ENCODE measurements at places on chromosomes 3 and 15.
A peak's percentile ranks its signal among the peaks of the same experiment; 100 is the strongest.

- DNase-seq: no peak
These were observed 241.8 kb upstream of the NR2F2 start for GRCh38 chr15:96088650-96089049.

DNA sequence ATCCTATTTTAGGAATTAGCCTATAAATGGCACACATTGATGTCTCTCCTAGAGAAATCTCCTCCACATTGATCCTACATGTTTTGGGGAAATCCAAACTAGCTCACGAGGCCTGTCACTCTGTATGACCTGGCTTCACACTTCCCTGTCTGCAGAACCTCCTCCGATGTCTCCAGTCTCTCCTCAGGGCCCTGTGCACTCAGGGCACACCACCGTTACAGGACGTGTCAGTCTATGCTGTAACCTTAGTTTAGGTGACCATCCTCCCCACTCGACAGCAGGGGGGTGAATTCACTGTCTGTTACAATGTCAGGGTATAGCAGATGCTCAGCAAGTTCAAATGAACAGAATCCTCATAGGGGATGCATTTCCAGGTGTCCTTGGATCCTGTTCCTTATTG is 249.1 kb downstream of the OCA2 start:
- DNase-seq: no peak

DNA sequence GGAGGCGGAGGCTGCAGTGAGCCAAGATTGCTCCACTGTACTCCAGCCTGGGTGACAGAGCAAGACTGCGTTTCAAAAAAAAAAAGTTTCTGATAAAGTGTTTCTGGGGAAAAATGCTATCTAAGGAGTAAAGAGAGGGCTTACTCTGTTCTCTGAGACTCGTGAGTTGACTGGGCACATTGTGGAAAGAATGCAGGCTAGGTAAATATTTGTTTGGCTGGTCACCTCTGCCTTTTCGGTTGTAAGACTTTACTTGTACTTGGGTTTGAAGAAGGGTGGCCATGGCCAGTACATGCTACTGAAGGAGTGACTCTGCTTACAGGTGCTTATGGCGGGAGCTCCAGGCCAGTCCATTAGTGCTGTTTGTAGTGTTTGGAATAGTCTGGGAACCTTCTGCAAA is 68.7 kb downstream of the RUBCN start:
- DNase-seq: peak; percentile 28

- DNase-seq: no peak
These were observed 8.7 kb downstream of the ATXN7 start for GRCh38 chr3:63872135-63872924.

DNA sequence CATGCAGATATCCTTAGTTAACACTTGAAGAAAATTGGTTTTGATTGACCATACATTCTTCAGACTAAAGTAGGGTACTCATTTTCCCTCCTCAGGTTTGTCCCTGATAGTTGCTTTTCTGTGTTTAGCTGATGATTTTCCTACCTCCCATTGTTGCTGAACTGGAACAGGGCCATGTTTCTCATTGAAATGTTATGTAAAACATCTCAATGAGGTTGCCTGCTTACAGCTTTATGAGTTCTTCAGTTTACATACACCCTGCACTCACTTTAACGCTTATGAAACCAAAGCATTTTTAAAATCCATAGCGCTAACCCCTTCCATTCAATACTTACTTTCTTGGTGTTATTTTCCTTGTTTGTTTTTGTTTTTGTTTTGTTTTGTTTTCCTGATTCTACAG is 61.9 kb downstream of the HMG20A start:
- no peak for DNase-seq

DNA sequence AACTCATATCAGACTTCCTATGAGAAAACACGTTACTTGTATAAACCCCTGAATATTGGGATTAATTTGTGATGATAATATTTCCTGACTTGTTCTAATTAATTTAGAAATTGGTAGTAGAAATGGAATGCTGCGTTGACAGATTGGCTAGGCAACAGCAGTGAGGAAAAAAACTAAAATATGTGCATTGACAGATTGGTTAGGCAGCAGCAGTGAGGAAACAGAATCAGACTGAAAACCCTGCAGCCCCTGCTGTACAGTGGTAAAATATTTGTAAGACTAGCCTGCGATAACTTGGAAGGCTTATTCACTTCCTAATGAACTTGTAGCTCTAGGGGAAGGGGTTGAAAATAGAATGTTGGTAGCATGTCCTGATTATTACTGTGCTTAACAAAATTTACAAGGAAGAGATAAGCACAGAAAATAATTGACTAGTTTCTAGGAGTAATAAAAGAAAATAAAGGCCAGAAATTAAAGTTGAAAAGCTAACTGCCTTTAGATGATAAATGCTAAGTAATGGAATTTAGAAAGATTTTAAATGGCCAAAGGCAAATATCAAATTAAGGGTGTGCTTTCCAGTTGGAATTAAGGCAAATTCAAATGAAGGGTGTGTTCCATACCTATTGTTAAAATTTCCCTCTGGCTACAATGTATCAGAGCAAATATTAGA is 29.9 kb upstream of the IL16 start:
- no peak for DNase-seq

- no peak for DNase-seq
These were observed 5.7 kb downstream of the FILIP1L start for GRCh38 chr3:100108464-100109079.

- no peak for DNase-seq
These were observed 346.3 kb upstream of the MDFIC2 start for GRCh38 chr3:70658513-70659310.

DNA sequence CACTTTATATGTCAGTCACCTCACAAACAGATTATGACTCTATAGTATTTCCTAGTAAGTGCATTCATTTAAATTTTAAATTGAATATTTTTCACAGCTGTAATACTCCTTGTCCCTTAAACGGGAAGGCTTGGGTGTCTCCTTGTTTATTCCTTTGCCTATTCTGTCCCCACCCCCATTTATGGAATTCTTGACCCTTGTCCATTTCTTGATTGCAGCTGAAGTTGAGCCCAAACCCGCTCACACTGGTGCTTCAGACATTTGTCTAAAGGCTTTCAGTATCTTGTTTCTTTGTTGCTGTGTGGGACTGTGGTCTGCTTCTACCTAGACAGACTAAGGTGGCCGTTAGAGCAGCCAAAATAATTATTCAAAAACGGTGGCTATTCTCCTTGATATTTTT is 449.7 kb downstream of the FOXP1 start:
- peak; percentile 35 for DNase-seq

DNA sequence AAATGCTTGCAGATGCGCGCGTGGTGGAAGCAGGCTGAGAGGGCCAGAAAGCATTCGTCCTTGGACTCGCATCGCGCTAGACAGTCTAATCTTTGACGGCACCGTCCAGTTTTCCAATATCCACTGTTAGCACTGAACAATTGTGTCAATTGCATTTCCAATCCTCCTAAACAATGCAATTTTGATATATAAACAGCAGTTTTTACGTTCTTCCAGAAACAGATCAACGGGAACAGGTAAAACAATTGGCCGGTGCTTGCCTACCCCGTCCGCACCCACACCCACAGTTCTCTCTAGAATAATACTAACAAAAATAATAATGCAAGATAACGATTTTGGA is 17.2 kb downstream of the CPN2 start:
- no peak for DNase-seq

DNA sequence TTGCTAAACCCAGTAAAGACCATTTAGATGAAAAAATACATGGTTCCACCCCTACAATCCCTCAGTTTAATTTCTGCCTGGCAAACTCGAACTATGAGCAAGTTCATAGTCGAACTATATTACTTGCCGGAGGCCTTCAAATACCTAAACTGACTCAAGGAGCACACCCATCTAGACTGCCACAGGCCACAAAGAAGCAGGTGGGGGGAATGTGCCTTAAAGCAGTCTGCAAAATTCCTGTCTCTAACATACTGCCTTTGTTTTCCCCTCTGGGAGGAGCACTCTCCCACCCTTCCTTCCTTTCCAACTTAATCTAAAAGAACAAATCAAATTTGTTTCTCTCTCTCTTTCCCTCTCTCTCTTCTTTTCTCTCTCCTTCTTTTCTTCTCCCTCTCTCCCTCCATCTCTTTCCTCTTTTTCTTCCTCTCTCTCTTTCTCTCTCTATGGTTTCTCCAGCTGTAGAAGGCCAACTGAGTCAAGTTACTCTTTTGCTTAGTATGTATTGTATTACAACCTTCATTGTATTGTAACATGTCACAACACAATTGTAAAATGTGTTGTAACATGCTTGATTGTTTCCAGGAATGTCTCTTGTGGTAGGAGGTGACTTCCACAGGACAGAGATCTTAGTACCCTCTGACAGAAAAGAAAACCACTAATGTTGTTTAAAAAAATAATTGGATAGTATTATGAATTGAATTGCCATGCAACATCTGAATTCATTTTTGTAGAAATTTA is 496.3 kb downstream of the ROBO2 start:
- no peak for DNase-seq

DNA sequence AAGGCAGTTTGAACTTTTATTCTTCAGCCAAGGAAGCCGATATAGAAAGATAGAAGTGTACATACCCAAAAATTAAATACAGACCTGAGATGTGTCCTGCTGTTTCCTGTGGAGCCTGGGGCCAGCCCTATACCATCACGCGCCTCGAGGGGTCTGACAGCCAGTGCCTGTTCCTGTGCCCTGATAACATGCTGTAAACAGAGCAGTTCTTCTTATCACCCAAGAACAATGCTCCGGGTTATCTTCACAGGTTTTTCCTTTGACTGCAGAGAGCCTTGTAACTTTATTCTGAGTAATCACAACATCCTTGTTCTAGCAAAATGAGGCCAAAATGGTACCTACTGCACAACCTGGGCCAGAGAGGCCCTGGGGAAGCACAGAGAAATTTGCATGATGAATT is 289.7 kb upstream of the CHRM5 start:
- DNase-seq: no peak

DNA sequence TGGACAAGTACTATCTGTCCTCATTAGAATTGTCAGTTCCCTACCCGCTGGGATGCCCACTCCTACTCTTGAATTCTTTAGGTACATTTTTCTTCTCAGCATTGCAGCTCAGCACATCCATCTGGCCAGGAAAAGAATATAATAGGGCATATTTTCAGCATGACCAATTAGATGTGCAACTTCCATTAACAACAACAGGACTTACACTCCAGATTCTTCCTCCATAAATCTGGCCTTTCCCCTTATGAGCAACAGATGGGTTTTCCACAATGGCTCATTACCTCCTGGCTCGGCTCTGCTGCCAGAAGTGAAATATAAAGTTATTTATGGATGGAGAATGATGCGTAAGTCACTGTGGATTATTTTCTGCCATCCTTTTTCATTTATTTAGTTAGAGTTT is 443.8 kb upstream of the TGFBR2 start:
- DNase-seq: no peak

DNA sequence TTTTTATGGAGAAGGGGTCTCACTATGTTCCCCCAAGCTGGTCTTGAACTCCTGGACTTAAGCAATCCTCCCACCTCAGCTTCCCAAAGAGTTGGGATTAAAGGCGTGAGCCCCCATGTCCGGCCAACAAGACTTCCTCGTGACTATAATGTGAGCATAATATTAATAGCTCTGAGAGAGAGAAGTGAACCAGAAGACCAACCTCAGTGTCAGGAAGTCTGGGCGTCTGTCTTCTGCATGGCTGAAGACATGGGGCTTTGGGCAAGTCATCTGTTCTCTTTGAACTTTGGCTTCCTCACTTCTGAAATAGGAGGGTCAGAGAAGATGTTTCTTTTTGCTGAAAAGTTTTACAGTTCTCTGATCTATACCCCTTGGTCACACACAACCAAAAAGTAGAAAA is 92.1 kb downstream of the SLC49A4 start:
- DNase-seq: no peak

DNA sequence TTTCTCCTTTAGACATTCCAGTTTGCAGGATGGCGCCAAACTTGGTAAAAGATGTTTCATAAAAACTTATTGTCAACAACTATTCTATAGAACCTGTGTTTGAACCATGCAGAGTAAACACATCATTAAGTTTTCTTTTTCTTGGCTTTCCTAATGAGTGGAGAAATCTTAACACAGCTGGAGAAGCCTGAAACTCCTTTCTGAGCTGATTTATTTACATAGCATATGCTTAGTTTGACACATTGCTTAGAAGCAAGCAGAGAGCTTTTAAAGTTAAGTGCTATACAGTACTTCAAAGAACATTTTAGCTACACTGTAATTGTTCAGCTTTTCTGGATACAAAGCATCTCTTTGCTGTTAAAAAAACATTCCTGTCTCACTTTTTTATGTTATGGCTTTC is 61.0 kb upstream of the PAQR5 start:
- DNase-seq: no peak

- DNase-seq: no peak
These were observed 67.7 kb downstream of the LDHAL6B start for GRCh38 chr15:59274126-59274970.

DNA sequence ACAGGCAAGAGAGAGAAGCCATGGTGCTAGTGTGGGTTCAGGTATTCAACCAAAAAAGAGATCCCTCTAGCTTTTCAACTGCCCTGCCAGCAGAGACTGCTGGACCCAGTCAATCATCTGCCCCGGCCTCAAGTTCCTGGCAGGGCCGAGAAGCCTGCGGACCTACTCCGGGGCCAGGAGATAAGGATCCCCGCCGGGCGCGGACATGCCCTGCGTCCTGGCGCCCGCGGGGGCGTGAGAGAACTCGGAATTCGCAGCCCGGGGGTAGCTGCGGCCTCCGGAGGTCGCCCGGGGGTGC is 821 bp upstream of the MAGI1 start:
- peak; percentile 69 for DNase-seq

- DNase-seq: no peak
These were observed 36.1 kb downstream of the EXD1 start for GRCh38 chr15:41194444-41194843.

- no peak for DNase-seq
These were observed 279.2 kb downstream of the PDCD6IP start for GRCh38 chr3:34077417-34078195.

GRCh38 chr15:41417418-41418195 is 712 bp downstream of the RTF1 start:
- DNase-seq: no peak

GRCh38 chr15:56243163-56244037 is at the start of gene RFX7:
RFX7 (minus strand) TSS chr15:56243879; CDS start chr15:56243285, 594 bp downstream.
- DNase-seq: peak; percentile 95

DNA sequence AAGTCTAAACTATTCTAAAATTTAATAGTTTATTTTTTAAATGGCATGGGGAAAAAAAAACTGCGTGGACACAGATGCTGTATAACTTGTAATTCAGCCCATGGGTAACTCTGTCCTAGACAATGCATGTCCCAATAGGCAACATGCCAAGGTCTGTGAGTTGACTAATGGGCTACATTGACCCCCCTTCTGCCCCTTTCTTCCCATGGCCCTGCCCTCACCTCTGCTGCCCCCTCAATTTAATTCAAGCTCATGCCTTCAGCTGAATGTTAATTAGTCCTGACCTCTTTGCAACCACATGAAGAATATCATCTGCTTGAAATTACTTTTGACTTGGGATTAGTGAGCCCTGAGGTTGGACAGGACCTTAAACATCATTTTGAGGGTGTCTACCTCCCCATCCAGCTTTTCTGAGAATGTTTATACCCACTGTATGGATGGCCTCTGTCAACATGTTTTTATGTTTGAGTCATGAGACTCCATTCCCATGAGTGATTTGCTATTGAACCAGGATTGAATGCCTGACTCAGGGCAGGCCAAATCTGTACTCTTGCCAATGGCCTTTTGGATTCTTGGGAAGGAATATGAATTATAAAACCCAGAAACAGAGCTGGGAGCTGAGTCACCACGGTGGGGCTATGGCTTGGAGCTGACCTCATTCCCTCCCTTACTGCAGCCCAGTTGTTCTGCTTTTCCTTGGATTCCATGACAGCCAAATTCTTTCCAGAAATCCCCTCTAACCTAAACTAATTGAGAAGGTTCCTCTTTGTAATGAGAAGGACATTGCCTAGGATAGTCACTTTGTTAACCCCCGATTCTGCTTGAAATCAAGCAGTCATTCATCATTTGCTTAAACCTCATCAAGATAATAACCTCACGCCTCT is 33.5 kb upstream of the PDE8A start:
- DNase-seq: no peak
